ENCODE measurements at places on chromosomes 6 and 20.

GRCh38 chr20:24449026-24449720 lies 20.3 kb upstream of the SYNDIG1 start:
- DNase-seq: no peak

- no peak for DNase-seq
These were observed 78.0 kb upstream of the ELOVL5 start for GRCh38 chr6:53426667-53427270.

DNA sequence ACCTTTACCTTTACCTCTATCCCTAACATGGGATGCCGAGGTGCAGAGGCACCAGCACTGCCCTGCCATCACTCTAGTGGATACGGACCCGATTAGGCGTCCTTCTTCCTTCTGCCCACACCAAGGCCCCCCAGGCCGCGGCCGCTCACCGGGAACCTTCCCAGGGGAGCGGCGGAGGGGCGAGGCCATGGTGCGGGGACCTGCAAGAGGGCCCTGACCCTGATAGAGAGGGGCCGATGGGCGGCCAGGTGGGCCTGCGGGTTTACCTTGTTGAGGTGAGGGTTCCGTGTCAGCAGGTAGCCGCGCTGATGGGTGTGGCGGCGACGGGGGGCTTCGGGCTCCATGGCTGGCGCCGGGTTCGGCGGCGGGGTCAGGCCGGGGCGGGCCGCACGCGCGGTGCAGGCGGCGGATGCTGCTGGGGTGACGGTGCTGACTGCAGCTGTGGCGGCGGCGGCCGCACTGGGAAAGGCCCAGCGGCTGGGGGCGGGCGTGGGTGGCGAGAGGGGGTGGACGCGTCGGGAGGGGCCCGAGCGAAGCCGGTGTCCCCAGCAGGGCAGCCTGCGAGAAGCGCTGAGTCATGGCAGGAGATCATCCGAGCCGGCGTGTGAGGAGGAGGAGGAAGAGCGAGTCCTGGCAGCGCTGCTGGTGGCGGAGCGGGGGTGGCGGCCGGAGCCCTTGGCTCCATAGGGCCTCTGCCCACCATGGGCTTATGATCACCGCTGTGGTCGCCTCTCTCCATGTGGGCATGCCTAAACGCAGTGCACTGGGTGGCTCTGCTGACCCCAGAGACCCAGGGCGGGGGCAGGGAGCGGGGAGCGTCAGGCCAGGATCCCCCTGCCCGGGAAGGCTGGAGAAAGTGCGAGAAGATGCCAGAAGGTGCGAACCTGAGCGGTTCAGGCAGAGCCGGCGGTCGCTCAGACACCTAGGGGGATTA lies at the start of gene ME1:
TSS of gene ME1 (minus strand) at position 441 of the 934 bp plus-strand sequence. CDS start at position 344, 97 bp downstream.
- DNase-seq: peak; percentile 66

DNA sequence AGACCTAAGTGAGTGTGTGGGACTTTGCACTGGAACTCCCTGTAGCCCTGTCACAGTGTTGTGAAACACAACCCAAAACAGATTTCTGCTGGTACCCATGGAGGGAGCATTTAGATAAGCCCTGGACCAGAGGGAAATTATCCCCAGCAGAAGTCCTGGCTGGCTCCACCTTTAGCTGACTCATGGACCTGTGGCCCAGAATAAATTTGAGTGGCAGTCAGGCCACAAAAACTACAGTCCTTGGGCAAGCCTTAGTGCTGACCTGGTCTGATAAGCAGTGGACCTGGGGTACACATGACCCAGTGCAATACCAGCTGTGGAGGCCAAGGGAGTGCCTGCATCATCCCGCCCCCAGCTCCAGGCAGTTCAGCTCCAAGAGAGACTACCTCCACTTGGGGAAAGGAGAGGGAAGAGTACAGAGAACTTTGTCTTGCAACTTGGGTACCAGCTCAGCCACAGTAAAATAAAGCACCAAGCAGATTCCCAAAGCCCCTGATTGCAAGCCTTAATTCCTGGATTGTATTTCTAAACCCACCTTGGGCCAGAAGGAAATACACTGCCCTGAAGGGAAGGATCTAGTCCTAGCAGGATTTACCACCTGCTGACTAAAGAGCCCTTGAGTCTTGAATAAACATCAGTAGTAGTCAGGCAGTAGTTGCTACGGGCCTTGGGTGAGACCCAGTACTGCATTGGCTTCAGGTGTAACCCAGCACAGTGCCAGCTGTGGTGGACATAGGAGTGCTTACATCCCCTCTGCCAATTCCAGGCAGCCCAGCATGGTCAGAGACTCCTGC lies 140.4 kb upstream of the COL21A1 start:
- DNase-seq: no peak

DNA sequence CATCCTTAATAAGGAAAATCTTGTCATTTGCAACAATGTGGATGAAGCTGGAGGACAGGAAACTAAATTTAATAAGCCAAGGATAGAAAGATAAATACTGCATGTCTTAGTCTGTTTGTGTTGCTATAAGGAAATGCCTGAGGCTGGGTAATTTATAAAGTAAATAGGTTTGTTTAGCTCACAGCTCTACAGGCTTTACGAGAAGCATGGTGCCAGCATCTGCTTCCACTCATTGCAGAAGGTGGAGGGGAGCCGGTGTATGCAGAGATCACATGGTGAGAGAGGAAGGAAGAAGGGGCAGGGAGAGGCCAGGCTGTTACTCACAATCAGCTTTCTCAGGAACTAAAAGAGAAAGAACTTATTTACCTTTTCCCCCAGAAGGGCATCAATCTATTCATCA lies 118.9 kb upstream of the SMLR1 start:
- DNase-seq: no peak

DNA sequence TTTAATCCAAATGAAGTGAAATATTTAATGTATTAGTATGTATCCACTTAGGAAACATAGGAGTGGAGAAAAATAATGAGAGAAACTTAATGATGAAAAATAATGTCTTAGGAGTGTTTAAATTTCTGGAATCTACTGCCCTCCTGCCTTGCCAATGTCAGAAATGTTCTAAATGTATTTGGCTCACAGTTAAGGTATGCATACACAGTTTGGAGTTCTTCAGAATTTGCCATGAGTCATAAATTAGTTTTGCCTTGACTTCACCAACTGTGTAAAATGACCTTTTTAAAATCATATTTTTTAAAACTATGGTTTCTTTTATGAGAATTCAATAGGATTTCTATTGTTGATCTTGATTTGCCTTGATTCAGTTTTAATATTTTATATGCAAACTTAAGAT lies 191.7 kb upstream of the HSF2 start:
- DNase-seq: no peak

DNA sequence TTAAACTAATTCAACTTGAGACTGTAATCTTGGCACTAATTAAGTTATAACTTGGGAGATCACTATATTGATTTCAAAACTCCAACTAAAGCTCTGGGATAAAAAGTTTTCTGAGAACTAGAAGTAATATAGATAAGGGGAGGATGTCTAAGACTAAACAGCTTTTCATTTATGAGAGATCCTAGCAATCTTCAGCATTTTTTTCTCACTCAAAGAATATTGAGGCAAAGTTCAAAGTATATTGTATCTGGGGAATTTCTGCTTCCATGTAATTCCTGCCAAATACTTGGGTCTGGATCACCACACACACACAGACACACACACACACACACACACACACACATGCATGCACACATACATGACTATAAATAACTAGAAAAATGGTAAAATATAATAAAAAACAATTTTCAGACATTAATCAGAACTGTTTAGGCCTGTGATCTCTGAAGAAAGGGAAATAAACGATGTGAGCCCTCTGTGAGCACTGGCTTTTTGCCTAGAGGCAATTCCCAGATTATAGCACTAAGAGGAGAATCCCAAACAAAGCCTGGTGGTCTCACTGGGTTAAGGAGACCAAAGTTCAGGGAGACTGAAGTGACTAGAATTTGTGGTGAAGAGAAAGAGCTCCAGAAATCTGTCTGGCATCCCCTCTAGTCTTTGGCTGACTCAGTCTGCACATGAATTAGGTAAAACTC lies 92.8 kb downstream of the ADAT2 start:
- no peak for DNase-seq

GRCh38 chr6:5130135-5130866 lies 45.2 kb downstream of the PPP1R3G start:
- no peak for DNase-seq

DNA sequence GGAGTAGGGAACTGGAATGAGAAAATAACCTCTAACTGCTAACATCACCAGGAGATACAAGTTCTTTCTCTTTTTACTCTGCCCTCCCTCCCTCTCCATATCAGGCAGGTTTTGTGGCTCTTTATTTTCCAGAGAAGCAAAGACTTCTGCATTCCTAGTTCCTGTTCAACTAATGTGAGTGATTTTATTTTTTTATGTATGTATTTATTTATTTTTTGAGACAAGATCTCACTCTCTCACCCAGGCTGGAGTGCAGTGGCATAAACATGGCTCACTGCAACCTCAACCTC lies 6.0 kb upstream of the IER3 start:
- DNase-seq: no peak

- DNase-seq: no peak
These were observed 141.3 kb upstream of the PMEPA1 start for GRCh38 chr20:57851025-57851682.

DNA sequence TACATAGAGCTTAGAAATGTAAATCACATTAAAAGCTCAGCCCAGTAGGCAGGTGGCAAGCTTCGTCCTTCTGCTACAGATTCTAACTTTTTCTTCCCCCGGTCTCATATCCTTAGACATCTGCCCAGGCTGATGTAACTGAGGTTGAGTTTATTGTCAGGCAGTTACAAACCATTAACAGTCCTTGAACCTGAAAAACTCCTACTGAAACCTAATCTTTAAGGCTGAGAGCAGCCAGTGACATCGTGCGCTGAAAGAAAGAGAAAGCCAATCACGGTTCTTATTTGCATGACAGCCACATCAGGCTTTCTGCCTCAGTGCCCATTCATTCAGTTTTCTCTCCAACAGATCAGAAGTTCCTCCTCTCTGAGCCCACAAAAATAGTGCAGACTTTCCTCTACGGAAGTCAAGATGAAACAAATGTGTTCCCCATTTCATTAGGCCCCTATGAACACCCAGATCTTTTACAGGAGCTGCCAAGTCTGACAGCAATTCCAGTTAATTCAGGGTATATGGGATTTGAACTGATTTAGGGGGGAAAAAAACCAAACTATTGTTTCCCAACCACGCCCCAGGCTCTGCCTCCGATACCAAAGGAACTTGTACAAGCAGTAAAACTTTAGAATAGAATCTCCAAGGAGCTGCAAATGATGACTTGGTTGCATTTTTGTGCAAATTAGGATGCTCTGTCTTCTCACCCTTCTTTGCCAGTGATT lies at the start of gene NHSL1:
TSS of gene NHSL1 (minus strand) at position 192 of the 716 bp plus-strand sequence. CDS start 204 bp downstream, outside the sequence.
- DNase-seq: peak; percentile 65

GRCh38 chr6:167094436-167094819 lies 28.5 kb upstream of the CCR6 start:
- no peak for DNase-seq

DNA sequence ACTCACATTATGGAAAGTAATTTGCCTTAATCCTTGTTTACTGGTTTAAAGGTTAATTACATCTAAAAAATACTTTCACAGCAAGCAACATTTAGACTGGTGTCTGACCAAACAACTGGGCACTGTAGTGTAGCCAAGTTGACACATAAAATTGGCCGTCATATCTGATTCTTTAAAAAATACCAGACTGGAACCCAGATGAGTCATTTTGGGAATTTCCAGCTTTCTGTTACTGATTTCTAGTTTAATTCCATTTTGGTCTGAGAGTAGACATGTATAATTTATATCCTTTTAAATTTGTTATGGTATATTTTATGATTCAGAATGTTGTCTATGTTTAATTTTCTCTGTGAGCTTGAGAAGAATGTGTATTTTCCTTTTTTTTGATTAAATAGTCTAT lies 44.1 kb downstream of the SCP2D1 start:
- DNase-seq: no peak

DNA sequence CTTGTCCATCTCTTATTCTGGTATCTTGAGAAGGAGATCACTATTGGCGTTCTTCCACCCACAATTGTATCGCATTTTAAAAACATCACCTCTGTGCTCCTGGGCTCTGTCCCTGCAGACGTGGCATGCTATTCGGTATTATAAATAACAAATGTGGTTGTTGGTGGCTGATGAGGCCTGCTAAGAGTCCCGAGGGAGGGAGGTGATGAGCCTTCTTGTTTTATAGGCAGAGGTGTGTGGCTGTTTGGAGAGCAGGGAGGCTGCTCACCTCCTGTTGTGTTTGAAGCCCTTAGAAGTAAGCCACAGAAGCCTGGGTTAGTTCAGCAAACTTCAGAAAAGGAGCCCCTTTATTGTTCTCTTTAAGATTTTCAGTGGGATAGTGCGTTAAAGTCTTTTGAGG lies 15.6 kb downstream of the MANBAL start:
- DNase-seq: no peak

- no peak for DNase-seq
These were observed 32.7 kb upstream of the CCR6 start for GRCh38 chr6:167090171-167090570.

DNA sequence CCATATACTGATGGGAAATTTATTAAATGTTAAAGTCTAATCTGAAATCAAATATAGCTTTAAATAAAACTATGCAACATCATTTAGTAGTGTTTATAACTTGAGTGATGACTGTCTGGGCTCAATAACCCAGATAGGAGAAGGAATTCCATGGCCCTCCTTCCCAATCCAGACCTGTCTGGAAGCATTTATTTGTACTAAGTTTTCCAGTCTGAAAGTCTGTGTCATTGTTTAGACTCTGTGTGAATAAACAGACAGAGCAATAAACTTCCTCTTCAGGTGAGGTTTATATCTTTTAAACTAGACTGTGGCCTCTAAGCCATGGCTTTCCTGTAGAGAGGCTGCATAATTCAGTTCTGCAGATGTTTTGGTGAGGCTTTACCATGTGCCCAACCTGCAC lies 176.4 kb downstream of the SOX4 start:
- no peak for DNase-seq

DNA sequence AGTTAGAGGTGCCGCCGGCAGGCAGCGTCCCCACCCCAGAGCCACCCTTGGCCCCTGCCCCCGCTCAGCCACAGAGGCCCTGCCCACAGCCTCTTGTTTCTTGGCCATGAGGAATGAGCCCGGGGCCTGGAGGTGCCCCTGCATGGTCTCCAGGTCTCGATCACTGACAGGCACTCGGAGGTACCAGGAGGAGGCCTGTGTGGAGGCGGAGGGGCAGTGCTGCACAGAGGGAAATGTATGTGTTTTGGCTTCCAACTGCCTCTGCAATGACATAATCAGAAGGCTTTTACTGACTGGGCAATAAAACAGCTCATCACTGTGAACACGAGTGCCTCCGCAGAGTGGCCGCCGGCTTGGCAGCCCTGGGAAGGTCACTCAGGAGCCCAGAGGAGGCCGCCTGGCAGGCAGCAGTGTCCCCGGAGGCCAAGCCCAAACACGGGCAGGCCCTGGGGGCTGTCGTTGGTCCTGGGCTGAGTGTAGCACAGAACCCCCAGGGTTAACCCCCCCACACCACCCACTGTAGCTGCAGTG lies 61.1 kb upstream of the GATA5 start:
- no peak for DNase-seq

GRCh38 chr6:16334671-16335070 lies 96.3 kb downstream of the GMPR start:
- DNase-seq: no peak

DNA sequence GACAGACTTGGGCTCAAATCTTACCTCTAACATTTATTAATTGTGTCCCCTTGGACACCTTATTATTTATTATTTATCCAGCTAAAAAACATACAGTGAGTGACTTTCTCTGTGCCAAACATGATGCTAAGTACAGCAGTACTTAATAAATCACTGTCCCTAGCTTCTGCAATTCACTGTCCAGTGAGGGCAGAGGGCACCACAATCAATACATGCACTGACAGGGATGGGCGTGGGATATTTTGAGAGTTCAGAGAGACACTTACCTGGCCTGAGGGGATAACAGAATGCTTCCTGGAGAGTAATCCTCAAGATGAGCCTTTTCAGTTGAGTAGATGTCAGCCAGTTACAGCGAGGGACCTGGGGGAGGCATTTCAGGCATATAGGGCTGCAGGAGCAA lies 9.3 kb upstream of the TAAR2 start:
- DNase-seq: no peak

GRCh38 chr6:138431256-138432062 lies 27.4 kb downstream of the HEBP2 start:
- no peak for DNase-seq

Data from HEK293T (cell line).